Activated naive CD4-positive, alpha-beta T cell treated with anti-CD3 and anti-CD28 coated beads, Interleukin-2, amount 10 ng/mL, durations not matched to agents 7 days and 5 days (primary cell): ENCODE measurements at places on chromosomes 4 and X.

GRCh38 chr4:23839279-23839678, 50.6 kb downstream of the PPARGC1A start:
- DNase-seq, result no peak

GRCh38 chr4:137420901-137421396, 111.3 kb downstream of the PCDH18 start:
- no peak for DNase-seq

DNA sequence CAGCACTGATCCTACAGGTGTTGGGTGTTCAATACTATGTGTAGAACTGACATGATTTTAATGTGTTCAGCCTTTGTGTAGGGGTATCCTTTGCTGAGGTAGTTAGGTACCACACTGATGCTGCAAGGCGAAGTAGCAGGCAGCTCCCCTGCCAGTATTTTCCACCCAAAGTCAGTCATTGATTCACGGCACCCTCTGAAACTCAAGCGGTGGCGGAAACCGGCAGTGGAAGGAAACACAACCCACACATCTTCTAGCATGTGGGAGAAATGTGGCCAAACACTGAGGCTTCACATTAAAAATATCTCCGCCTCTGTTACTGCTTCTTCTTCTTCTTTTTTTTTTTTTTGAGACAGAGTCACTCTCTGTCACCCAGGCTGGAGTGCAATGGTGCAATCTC, 126.3 kb downstream of the AASDH start:
- DNase-seq, result peak; percentile 64

DNA sequence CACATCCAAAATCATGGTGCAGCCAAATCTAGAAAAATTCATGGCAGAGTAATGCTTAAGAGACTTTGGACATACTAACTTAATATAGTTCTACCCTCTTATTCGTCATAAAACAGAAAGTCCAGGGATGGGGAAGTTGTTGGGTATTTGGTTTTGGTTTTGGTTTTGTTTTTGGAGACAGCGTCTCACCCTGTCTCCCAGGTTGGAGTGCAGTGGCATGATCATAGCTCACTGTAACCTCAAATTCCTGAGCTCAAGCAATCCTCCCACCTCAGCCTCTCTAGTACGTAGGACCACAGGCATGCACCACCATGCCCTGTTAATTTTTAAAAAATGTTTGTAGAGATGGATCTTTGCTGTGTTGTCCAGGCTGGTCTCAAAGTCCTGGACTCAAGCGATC, 271.8 kb upstream of the TENM3 start:
- no peak for DNase-seq

DNA sequence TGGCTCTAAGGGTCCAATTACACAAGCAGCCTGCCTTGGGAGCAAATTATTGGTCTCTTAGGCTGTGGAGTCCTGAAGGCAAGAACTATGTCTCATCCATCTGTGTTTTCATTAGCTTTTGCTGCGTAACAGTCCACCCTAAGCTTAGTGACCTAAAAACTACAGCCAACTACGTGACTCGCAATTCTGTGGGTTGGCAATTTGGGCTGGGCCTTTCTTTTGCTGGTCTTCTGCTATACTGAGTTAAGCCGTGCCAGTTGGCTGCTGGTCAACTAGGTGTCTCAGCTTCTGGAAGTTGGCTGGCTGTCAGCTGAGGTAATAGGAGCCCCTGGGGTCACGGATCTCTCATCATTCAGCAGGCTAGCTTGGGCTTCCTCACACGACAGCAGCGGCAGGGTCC, 205.6 kb upstream of the S100G start:
- DNase-seq, result no peak

GRCh38 chrX:153667281-153667955, 6.2 kb downstream of the PNCK start:
- DNase-seq, result no peak

DNA sequence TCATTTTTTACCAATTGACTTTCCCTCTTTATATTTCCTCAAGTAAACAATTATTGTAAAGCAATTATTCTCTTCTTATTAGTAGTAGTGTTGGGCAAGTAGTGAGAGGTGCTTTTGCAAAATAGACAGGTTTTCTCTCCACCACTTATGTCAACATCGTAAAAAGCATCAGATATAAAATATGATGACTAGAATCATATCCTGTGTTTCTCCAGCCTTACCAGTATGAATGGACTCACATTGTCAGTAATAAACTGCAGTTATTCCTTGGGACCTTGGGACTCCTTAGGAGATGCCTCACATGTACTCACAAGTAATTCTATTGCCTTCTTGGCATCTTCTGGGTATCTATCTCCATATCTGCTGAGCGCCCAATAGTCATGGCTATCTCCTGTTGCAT, 40.4 kb upstream of the BRS3 start:
- DNase-seq, result no peak

GRCh38 chrX:45743081-45743533, 542.4 kb upstream of the DIPK2B start:
- DNase-seq, result no peak

- DNase-seq, result no peak
Measured at GRCh38 chr4:93221771-93222170, 606.8 kb upstream of the ATOH1 start.

DNA sequence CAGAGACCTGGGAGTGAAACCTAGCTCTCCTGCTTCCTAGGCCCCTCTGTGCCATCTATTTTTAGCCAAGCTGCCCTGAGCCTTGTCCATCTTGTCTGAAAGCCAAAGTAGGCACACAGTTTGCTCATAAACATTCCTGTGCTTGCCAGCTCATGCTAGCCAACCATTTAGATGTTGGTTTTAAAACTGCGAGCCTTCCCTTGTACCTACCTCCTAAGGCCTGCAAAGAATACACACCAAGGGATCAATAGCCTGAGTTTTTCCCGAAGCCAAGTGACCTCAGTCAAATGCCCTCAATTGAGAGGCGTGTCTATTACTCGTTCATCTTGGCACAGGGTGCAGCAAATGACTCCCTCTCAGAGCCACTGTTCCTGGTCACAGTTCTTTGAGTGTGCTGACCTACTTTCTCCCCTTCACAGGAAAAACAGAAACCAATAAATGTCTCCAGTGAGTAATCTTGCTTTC, 48.5 kb downstream of the ZCCHC12 start:
- DNase-seq, result no peak

GRCh38 chr4:11118513-11118912, 310.2 kb downstream of the HS3ST1 start:
- DNase-seq, result no peak

- DNase-seq, result peak; percentile 27
Measured at GRCh38 chrX:153573984-153574383, 25.0 kb downstream of the CCNQ start.

DNA sequence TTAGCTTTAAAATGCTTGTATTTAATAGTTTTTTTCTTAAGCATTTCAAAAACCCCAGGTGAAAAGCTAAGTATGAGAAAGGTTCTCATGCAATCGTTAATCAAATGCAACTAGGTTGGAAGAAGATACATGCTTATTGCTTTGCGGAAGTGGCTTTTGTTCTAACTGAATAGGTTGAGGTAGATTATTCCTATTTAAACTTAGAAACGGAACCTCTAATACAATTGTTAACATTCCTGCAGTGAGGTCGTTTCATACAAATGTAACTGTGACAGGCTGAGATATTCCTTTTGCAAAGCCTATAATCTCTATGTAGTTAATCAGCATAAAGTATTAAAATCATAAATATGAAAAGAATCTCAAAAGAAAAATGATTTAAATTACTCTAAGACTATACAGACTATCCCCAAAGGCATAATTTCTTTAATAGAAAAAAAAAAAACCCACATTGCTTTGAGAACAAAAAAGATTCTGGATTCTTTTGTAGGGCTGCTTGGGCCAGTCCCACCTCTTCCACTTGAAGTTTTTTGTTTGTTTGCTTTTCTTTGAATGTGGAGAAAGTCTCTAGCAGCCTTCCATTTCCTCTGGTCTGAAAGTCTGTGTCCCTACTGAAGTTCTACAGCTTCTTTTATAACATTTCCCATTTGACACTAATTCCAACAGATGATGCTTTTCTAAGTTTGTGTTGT, 25.6 kb upstream of the SORBS2 start:
- no peak for DNase-seq

GRCh38 chr4:7546809-7547367, 112.2 kb upstream of the PSAPL1 start:
- no peak for DNase-seq

- DNase-seq, result no peak
Measured at GRCh38 chr4:138190452-138190858, 51.7 kb downstream of the SLC7A11 start.

DNA sequence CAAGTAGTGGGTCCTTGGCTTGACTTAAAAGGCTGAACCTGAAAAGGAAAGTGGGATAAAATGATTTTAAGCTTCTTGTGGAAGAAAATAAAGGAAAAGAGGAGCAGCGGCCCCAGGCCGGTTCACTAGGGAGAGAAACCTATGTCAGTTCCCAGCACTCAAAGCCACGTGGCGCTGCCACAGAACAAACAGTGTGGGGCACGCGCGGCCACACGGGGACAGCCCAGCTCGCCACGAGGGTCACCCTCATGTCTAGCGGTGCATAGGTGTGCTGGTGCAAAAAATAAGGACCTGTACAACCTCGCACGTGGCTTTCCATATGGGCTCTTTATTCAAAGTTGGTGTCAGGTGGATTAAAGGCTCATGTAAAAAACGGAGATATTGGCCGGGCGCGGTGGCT, 17.1 kb downstream of the MSANTD1 start:
- no peak for DNase-seq

DNA sequence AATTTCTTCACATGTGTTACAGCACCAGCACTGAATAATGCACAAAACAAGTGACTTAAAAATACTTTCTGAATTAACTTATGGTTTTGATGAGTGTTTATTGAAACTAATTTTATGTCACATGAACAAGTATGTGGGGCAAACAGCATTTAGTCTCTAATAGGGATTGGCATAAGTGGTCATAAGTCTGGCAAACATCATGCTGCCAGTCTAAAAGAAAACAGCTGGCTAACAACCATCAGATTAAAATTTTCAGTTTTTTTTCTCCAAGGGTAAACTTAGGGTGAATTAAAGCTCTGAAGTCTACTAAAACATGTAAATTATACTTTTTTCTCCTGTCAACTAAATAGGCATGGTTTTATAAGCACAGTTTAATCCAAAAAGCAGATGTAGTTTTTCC, 1014.2 kb downstream of the FAT4 start:
- DNase-seq, result no peak

- DNase-seq, result no peak
Measured at GRCh38 chr4:165634766-165635165, 238.3 kb upstream of the TLL1 start.

DNA sequence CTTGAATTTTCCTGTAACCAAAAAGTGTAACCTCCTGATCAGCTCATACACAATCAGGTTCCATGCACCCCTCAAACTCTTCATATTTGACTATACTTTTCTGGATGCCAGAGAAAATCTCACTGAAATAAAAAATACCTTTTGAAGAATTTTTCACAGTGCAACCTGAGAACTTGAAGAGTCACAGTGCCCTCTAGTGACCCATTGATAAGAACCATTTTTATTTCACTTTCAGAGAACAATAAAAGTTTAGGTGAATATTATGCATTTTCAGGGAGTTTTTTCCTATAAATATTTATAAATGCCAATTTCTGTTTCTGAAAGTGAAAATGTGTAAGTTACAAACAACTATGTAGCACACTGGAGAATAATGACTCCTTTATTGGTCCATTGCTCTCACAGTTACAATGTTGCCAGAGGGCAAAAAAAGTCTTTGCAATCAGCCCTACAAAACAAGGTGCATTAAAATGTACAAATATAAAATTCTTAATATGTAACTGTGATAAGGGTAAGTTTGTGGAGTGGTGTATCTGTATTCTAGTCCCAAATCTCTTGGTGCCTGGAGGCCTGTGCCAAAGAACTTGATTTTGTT, 153.6 kb upstream of the INTU start:
- DNase-seq, result no peak

- no peak for DNase-seq
Measured at GRCh38 chr4:31015123-31015522, 295.0 kb downstream of the PCDH7 start.

DNA sequence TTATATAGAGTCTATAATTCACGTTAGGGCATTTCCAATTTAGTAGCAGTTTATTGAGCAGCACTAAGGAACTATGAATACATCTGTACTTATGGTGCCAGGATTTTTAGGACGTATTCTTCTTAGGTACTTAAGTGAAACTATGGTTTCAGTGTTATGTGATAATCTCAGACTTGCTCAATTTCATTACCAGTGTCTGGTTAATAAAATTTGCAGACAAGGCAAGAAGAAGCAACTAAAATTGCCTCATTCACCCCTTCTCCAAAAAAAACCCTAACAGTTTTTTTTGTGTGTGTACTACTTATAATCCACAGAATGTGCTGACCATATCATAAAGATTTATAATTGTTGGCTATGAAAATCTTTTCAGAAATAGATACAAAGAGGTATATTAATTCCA, 6.0 kb upstream of the CXCL10 start:
- no peak for DNase-seq

GRCh38 chrX:2576793-2577192, 76.0 kb upstream of the DHRSX start:
- DNase-seq, result no peak

DNA sequence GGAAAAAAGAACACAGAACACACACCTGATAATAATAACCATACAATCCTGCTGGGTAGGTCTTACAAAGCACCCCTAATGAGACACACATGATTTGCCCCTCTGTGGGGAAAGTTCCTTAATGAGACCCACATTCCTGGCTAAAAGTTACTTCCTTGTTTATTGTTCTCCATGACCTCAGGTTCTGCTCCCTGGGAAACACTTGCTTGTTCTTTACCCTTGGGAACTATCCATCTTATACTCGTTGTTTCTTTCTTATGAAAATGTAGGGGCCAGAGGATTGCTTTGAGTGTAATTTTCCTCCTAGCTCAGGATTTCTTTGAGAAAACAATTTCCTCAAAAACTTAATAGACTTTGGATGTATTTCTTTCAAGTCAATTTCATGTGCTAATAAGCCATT, 52.1 kb upstream of the PCDH10 start:
- DNase-seq, result no peak

- DNase-seq, result no peak
Measured at GRCh38 chr4:174066611-174067205, 216.8 kb downstream of the FBXO8 start.

DNA sequence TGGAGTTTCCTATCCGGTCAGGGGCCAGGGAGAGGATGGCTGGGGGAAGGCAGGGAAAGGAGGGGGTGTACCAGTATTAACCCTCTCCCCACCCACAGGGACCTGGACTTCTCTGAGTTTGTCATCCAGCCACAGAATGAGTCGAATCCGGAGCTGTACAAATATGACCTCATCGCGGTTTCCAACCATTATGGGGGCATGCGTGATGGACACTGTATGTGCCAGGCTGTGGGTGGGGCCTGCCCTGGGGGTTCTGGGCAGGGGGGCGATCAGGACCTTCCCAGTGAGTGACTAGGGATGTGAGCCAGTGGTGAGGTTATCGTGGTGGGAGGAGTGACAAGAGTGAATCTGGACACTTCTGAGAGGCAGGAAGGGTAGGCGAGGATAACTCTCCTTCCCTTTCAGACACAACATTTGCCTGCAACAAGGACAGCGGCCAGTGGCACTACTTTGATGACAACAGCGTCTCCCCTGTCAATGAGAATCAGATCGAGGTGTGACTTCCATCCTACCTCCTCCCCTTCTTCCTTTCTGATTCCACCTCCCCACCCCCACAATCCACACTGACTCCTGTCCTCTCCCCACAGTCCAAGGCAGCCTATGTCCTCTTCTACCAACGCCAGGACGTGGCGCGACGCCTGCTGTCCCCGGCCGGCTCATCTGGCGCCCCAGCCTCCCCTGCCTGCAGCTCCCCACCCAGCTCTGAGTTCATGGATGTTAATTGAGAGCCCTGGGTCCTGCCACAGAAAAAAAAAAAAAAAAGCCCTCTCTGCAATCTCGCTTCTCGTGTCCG, 14.6 kb downstream of the USP11 start:
- no peak for DNase-seq

- no peak for DNase-seq
Measured at GRCh38 chr4:38075370-38076152, 115.4 kb downstream of the PTTG2 start.
